CD4-positive, alpha-beta T cell treated with Interleukin-21 for 1 hour (primary cell): ENCODE measurements at places on chromosomes 4 and X.

DNA sequence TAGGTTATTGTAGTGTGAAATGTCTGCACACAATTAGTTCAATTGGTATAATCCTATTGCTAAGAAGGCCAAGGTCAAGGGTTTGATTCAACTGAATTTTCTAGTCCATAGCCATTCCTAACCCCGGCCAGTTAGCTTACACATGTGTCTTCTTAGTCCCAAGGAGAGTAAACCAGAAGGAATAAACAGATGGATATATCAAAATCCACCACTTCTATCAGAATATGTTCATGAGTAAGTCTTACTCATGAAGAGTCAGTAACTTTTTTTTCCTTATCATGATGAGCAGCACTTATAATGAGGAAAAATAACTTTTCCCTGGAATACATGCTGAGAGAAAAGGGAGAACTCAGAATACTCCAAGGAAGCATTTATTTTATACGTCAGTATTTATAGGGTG lies 9.5 kb downstream of the HHIP start:
- DNase-seq: no peak

- DNase-seq: peak; percentile 3
Observed at GRCh38 chrX:14899607-14900006, 26.4 kb downstream of the MOSPD2 start.

DNA sequence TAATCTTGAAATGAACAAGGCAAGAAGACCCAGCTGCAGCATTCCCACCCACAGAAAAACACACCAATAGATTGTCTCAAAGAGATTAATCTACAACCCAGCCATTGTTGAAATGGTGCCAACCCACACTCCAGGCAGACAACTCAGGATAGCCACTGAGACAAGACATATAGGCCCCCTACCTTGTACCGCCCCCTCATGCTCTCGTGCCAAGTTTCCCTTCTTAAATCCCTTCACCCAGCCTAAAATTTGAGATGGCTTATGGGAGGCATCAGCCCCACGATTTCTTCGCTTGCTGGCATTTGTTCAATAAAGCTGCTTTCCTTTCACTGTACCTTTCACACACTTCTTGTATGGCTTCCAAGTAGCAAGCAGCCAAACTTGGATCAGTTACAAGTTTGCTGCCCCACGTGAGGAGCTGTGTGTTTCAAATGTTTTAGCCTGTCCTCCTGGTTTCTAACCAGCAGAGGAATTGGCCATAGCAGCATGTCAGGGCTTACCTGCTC lies 1754.1 kb downstream of the C4orf33 start:
- DNase-seq: no peak

DNA sequence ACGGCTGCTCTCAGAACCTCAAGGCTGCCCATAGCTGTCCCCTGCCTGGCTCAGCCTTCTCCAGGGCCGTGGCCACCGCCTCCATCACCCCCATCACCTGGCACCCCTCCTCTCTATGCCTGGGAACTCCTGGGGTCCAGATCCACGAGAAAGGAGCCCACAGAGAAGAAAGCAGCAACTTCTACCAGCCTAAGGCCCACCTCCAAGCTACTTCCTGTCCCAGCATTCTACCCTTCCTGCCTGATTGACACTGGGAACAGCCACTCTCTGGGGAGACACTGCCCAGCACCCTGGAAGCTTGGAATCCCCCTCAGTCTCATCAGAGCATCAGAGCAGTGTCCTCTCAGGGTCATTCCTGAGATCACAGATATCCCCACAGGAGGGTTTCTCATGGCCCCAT lies 36.9 kb upstream of the PROM1 start:
- DNase-seq: no peak

- no peak for DNase-seq
Observed at GRCh38 chr4:155532373-155533085, 134.1 kb upstream of the GUCY1A1 start.
